ENCODE measurements at places on chromosomes 6 and 20. TPM values are rescaled to one million over a fixed set of nuclear protein-coding genes. Genes with fewer than 3 reads are reported as not detected.
A peak's percentile ranks its signal among the peaks of the same experiment; 100 is the strongest.

DNA sequence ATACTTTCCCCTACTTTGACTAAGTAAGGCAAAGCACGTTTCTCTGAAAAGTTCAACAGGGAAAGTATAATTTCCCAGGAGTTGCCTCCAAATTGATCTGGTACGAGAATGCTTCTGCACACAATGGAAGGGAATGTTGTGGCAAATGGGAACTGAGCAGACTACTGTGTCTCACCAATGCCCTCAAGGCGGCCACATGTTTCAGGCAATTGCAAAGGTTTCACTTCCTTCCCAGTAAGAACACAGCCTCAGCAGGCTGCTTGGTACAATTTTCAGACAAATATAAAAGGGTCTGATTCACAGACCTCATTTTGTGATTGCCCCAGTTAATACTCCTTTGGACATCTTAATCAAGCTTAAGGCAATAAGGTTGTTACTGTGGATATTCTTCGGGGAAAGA, 71.2 kb downstream of the KIAA0319 start:
- no peak for DNase-seq

The TINAG gene
- not detected for total RNA-seq

The DEFB132 gene
- total RNA-seq, result not detected

DNA sequence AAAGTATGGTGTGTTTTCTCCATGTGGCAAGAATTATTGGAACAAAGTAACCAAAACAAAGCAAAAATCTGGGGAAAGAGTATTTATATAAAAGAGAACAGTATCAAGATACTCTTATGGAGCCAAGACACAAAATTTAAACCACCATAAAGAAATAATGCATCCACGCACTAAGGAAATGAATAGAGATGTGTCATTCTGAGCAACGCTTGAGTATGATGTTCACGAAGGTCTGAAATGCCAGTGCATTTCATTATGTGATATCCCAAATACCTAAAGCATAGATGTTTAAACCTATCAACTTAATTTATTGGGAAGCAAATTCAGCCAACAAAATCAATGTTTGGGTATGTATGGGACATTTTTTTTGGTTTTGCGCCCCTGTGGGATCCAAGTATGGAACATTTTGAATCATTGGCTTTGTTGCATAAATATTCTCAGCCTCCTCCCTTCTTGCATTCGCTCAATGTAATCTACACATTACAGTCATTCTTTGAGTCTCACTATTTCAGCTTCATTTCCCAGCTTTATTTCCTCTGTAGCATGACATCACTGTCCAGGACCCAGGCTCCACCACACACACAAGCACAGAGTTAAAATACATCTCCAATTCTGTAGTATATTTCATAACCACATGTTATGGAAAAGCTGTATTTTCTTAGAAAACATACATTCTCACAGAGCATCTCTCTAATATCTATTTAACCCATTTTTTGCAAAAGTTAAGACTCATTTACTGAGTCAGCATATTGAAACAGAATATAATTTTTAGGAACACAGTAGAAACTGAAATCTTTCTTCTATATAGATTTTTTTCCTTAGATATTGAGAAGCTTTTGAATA, 11.6 kb upstream of the MOXD1 start:
- no peak for DNase-seq

DNA sequence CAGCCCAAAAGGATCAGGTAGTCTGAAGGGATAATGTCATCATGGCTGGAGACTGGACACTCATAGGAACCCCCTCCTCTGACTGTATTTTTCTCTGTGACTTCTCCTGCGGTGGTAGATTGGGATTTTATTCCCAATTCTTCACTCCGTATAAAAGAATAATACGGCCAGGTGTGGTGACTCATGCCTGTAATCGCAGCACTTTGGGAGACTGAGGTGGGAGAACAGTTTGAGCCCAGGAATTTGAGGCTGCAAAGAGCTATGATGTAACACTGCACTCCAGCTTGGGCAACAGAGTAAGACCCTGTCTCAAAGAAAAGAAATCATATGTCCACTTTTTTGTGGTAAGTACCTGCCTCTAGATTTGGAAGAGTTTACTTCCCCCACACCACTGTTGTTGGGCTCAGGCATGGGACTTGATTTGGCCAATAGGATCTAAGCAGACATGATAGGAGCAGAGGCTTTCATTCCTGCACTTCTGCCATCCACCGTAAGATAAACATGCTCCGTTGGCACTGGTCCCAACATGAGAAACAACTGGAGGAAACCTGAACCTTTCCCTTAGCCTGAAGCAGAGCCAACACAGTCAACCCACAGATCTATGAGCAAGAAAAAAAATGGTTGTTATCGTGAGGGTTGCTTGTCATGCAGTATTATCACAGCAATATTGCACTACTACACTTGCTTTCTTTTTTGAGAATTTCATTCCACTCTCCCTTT, 82.0 kb downstream of the JPH2 start:
- DNase-seq, result no peak

The PDE10A gene
- total RNA-seq, result not detected

The SRXN1 gene
- total RNA-seq, result 9.1 TPM

The CRISP2 gene
- total RNA-seq, result not detected

The RAD21L1 gene
- not detected for total RNA-seq

The PRRC2A gene
- 294 TPM for total RNA-seq

GRCh38 chr20:19498756-19499155, 259.3 kb upstream of the RIN2 start:
- DNase-seq, result no peak

DNA sequence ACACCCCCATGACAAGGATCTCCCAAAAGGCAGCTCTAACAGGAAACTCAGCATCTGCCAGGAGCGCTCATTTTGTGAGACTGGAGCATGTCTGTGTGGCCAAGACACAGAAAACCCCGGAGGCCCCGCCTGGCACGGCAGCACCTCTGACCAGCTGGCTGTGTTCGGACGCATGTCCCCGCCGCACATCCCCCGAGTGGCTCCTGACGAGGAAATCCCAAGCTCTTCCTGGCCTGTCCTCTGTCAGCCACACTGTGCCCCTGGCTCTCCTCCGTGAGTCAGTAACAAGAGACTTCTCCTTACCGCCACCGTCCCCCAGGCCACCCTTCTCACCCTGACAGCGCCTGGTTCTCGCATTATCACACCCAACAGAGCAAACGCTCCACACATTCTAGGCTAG, 14.4 kb downstream of the SLC2A4RG start:
- DNase-seq, result no peak

- DNase-seq, result no peak
Observed at GRCh38 chr6:151961809-151962208, 154.3 kb downstream of the ESR1 start.

- no peak for DNase-seq
Observed at GRCh38 chr6:26126394-26127235, 39.4 kb downstream of the HFE start.

The FAXC gene
- not detected for total RNA-seq

DNA sequence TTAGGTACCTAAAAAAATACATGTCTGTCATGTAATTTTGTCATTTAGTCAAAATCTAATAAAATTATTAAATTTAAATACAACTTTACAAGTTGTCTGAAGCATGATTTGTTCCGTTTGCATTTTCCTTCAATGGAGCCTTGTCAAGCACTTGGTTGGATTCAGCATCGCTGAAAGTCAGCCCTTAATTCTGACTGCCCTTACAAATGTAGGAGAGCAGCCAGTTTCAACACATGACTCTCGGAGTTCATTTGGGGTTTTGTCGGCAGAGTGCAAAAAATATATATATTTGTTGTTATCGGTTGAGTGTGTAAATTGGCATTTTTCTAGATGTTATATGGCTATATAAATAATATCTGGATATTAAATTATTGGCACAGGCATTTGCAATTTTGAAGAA, 180.6 kb downstream of the RPS12 start:
- DNase-seq, result no peak

- DNase-seq, result no peak
Observed at GRCh38 chr6:146892613-146893401, 294.0 kb downstream of the ADGB start.

The LY6G6D gene
- 0.94 TPM for total RNA-seq

DNA sequence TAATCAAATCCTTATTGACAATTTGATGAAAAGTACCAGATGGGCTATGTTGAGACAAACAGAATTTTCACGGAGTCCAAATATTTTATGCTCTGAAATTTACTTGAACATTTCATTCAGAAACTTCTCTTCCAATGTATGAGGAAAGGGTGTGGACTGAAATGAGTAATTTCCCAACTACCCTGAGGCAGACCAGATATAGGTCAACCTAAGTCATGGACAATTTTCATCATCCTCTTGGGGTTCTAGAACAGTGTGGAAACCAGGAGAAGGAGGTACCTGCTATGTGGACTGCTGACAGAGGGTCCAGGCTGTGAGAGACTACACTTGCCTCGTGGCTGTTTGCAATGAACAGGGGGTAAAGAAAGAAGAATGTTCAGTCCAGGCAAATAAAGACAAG, 323.0 kb downstream of the ESR1 start:
- no peak for DNase-seq

GRCh38 chr6:35500782-35501181, 3.9 kb upstream of the TEAD3 start:
- DNase-seq, result no peak

The BNIP5 gene
- not detected for total RNA-seq

GRCh38 chr20:36862857-36863668, 12.9 kb upstream of the TLDC2 start:
- no peak for DNase-seq

The TRIM15 gene
- not detected for total RNA-seq

- DNase-seq, result no peak
Observed at GRCh38 chr6:143141442-143141841, 80.8 kb downstream of the AIG1 start.

DNA sequence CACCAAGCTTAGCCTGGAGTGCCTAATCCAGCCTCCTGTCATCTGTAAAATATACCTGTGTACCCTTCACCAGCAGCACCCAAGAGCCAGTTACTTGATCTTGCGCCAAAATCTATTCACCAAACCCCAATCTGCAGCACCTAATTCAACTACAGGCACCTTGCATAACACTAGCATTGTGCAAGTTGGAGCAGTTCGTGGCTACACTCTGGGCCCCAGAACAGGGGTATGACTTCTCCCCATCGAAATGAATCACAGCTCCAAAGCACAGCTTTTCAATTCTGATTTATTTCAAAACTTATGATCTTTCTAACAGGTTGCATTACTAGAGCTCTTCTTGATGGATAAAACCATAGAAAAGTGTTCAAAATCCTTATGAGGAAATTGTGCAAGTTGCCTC, 100.4 kb upstream of the TCF21 start:
- no peak for DNase-seq

The BPIFB2 gene
- total RNA-seq, result not detected

The TMEM63B gene
- total RNA-seq, result 24.7 TPM

GRCh38 chr20:3753098-3753497, 14.5 kb downstream of the ADISSP start:
- peak; percentile 53 for DNase-seq

The PRIM2 gene
- total RNA-seq, result 27.5 TPM

DNA sequence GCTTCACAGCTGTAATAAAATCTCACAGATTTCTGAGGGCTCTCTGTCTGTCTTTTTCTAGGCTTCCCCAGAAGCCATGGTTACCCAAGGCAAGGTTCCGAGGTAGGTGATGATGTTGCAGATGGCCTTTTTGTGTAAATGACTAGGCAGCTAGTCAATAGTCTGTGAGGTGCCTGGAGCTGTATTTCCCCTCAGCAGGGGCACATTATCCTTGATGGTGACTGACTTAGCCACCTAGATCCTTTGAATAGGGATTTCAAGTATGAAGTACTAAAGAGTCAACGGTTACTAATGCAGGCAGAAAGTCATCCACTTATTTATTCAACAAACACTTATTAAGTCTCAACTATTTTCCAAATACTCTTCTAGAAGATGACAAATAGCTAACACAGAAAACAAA, 49.3 kb upstream of the L3MBTL3 start:
- no peak for DNase-seq

- DNase-seq, result no peak
Observed at GRCh38 chr20:42309050-42309449, 690.9 kb upstream of the CHD6 start.

GRCh38 chr6:22899426-22899825, 330.1 kb downstream of the HDGFL1 start:
- no peak for DNase-seq

- peak; percentile 49 for DNase-seq
Observed at GRCh38 chr6:45327956-45328522, at the start of gene RUNX2. Gene RUNX2 (plus strand): TSS chr6:45328330. CDS start chr6:45328727, 397 bp downstream.

DNA sequence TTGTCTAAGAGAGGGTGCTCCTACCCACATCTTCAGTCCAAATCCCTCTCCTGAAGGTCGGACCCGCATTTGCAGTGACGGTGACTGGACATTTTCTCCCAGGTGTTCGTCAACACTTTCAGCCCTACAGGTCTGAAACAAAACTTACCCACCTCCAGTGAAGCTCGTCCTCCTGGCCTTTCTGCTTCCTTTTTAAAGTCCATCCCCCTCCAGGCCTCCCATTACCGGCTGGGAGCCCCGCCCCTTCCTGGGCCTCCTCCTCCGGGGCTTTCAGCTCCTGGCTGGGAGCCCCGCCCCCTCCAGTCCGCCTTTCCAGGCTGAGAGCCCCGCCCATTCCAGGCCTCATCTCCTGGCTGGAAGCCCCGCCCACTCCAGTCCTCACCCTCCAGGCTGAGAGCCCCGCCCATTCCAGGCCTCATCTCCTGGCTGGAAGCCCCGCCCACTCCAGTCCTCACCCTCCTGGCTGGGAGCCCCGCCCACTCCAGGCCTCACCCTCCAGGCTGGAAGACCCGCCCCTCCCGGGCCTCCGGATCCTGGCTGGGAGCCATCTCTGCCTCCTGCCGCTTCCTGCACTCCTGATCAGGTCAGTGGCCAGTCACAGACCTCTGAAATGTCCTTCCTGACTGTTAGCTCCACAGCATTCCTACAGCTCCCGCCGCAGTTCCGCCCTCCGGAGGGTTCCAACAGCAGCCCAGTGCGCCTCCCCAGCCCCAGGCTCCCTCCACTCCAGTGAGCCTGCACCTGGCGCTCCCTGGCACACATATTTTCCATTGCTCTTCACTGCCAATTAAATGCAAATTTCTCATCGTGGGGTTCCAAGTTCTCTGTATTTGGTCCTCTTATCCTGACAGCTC, 98.5 kb downstream of the LY86 start:
- no peak for DNase-seq

GRCh38 chr20:13687815-13688214, 49.1 kb upstream of the TASP1 start:
- no peak for DNase-seq

- DNase-seq, result no peak
Observed at GRCh38 chr6:111894951-111895350, 21.7 kb upstream of the FYN start.

- no peak for DNase-seq
Observed at GRCh38 chr6:119112812-119113530, 34.5 kb upstream of the FAM184A start.

The SEMG1 gene
- total RNA-seq, result not detected

The SLC12A5 gene
- not detected for total RNA-seq

Data from natural killer cell (primary cell).